Activated CD8-positive, alpha-beta memory T cell treated with anti-CD3 and anti-CD28 coated beads, Interleukin-2, amount 50 U/mL, for 48 hours (primary cell): ENCODE measurements at places on chromosomes 16 and 17.

DNA sequence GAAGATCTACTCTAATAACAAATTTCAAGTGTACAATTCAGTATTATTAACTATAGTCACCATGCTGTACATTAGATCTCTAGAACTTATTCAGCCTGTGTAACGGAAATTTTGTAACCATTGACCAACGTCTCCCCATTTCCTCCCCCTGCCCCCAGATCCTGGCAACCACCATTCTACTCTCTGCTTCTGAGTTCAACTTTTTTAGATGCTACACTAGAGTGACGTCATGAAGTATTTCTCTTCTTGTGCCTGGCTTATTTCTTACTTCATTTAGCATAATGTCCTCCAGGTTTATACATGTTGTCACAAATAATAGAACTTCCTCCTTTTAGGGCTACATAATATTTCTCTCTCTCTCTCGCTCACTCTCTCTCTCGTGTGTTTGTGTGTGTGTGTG is 157.5 kb downstream of the ANKFN1 start:
- no peak for DNase-seq

DNA sequence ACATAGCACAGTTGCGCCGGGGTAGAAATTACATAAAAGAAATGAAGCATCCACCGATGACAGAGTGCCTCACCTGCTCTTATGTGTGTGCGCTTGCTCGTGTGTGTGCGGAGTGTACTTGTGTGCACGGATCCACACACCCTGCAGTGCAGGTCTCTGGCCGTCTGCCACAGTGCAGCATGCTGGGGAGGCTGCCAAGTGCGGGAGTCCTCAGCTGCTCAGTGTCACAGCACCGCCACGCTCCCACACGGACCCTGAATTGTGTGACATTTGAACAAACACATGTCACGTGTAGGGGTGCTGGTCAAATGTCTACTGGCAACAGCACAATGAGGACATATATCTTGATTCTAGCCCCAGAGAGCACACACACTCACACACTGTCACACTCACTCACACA is 243.0 kb upstream of the MYOCD start:
- no peak for DNase-seq

- no peak for DNase-seq
Observed at GRCh38 chr16:23869052-23869451, 33.3 kb downstream of the PRKCB start.

- no peak for DNase-seq
Observed at GRCh38 chr16:26050472-26050871, 358.7 kb downstream of the HS3ST4 start.
